ENCODE measurements at places on chromosomes 6 and 20.

DNA sequence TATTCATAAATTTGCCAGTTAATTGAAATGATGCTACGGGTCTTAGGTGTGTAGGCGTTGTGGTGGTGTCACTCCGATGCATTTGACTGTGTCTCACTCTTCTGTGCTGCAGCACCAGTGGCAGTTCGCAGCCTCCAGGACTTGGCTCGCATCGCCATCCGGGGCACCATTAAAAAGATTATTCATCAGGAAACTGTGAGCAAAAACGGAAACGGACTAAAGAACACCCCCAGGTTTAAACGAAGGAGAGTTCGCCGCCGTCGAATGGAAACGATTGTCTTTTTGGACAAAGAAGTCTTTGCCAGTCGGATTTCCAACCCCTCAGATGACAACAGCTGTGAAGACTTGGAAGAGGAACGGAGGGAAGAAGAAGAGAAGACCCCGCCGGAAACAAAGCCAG lies 17.6 kb downstream of the PCMTD2 start:
- DNase-seq = no peak

GRCh38 chr20:62427172-62428001 lies at the start of gene RBBP8NL:
TSS of gene RBBP8NL (minus strand) at chr20:62427539. CDS start at chr20:62419647, 7,892 bp downstream.
- no peak for DNase-seq

- peak; percentile 19 for DNase-seq
Measured at GRCh38 chr6:87742106-87742505, 40.1 kb upstream of the AKIRIN2 start.

GRCh38 chr6:25971187-25971821 lies 8.7 kb downstream of the TRIM38 start:
- DNase-seq = no peak

DNA sequence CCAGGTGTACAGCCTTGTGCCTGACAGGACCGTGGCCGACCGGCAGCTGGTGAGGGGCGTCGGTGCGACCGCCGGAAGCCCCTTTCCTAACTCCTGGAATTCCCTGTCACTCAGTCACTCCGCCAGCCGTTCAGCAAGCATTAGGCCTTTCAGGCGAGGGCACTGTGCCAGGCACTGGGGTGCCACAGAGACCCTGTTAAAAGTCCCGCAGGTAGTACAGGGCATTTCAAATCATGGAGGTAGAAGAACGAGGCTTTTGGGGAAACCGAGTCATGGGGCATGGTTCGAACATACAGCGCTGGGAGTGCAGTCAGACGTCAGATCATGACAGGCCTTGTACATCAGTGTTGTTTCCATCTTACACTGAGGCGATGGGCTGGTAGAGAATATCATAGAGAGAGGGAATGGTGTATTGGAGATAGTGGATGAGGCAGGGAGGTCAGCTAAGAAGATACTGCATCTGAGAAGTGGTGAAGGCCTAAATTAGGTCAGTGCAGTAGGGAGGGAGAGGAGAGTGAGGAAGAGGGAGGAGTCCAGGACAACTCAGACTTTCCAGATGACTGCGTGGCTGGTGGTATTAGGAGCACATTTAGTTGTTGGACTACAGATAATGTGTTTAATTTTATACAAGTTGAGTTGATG lies 892 bp upstream of the DXO start:
- DNase-seq = no peak

- DNase-seq = no peak
Measured at GRCh38 chr20:47810116-47810677, 24.9 kb upstream of the SULF2 start.

DNA sequence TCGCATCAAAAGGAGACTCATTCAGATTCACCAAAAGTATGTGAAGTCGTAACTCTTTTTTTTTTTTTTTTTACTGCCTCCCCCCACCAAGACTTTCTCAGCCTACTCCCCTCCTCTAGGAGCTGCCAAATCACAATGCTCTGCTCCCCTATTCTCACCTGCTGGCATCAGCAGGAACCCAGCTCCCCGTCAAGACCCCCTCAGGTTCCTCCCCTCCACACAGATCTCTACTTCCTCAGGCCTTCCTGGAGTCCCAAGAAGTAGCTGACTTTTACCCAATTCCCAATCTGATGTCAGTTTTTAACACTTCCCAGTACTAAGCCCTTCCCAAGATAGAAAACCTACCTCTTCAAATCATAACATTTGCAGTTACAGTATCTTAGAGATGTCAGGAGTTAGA lies 39.3 kb downstream of the ARHGAP18 start:
- DNase-seq = no peak

Measured in DND-41 (cell line).